ENCODE measurements at places on chromosomes 2 and 18.

- DNase-seq: peak; percentile 82
Observed at GRCh38 chr2:130824492-130825061, 12.1 kb upstream of the ARHGEF4 start.

- peak; percentile 89 for DNase-seq
Observed at GRCh38 chr18:10228326-10228725, 226.1 kb upstream of the APCDD1 start.

- no peak for DNase-seq
Observed at GRCh38 chr2:241736111-241736510, 1.7 kb downstream of the D2HGDH start.

- no peak for DNase-seq
Observed at GRCh38 chr2:110866045-110866444, 133.7 kb downstream of the ACOXL start.

DNA sequence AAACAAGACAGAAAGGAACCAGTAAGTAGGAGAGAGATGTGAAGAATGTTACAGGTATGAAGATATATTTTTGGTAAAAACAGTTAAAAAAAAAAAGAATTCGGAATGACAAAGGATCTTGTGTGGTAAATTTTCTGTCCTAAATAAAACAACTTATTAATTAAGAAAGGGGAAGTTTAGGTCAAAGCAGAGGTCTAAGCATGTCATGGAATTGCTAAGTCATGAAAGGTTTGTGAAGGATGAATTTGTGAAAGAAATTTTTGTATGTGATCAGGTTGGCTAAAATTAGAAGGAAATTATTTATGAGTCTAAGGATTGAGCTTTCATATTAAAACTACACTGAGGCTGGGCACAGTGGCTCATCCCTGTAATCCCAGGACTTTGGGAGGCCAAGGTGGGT is 11.1 kb upstream of the ALPG start:
- DNase-seq: no peak

- DNase-seq: no peak
Observed at GRCh38 chr2:126652323-126652891, 3.6 kb upstream of the GYPC start.

DNA sequence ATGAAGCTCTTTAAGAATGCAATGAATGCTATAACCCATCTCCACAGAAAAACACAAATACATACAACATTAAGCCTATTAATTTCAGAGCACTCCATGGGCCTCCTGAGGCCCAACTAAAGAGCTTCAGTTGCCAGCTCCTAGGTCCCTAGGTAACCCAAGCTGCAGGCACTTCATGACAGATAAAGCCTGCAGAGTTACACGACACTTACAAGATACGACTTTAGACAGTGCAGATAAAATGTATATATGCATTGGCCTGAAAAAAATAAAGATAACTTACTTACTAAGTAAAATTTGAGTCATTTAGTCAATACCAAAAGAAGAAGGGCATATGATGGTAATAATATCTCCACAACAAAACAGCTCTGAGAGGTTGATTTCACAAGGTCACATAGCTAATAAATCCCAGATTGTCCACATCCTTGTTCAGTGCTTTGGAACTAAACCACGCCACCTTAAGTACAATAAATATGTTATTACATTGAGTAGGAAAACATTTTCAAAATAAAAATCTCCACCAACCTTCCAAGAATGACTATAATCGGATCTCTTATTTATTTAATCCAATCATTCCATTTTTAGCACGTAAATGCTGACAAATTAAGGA is 3.4 kb downstream of the MAP4K3 start:
- peak; percentile 7 for DNase-seq

GRCh38 chr18:74229891-74230290 is 61.9 kb downstream of the CYB5A start:
- DNase-seq: no peak

DNA sequence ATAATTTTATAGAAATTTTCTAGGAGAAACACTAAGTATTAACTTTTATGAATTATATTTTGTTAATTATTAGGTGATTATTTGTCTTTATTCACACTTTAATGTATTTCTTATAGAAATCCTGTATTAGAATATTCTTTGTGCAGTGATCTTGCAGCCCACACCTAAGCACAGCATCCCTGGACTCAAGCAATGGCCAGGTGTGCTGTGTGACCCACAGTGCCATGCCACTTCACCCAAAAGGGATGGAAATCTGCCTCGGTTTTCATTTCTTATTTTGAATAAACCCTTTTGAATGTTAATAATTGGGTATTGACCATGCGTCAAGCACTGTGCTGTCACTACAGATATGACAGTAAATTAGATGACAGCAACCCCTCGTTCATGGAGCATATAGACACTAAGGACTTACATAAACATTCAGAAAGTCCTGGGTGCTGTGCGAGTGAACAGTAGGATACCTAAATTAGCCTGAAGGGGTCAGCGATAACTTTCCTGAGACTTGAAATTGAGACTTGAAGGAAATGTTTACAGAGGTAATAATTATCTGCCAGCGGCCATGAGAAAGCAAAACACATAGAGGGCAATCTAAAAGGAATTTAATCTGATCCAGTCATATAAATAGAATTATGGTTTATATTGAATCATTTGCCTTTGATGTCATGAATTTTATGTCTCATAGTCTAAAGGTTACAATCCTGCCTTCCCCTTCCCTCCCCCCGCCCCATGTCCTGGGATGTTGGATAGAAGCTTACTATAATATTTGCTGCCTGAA is 52.7 kb upstream of the CALCRL start:
- DNase-seq: peak; percentile 78

GRCh38 chr18:73670524-73670923 is 477.1 kb downstream of the FBXO15 start:
- no peak for DNase-seq

- DNase-seq: no peak
Observed at GRCh38 chr2:208077276-208077675, 47.0 kb downstream of the CRYGD start.

GRCh38 chr18:7117390-7118355 is at the start of gene LAMA1:
TSS of gene LAMA1 (minus strand) at chr18:7117797. CDS start at chr18:7117720, 77 bp downstream.
- DNase-seq: peak; percentile 37

GRCh38 chr2:196823750-196824522 is 14.8 kb upstream of the C2orf66 start:
- DNase-seq: no peak

DNA sequence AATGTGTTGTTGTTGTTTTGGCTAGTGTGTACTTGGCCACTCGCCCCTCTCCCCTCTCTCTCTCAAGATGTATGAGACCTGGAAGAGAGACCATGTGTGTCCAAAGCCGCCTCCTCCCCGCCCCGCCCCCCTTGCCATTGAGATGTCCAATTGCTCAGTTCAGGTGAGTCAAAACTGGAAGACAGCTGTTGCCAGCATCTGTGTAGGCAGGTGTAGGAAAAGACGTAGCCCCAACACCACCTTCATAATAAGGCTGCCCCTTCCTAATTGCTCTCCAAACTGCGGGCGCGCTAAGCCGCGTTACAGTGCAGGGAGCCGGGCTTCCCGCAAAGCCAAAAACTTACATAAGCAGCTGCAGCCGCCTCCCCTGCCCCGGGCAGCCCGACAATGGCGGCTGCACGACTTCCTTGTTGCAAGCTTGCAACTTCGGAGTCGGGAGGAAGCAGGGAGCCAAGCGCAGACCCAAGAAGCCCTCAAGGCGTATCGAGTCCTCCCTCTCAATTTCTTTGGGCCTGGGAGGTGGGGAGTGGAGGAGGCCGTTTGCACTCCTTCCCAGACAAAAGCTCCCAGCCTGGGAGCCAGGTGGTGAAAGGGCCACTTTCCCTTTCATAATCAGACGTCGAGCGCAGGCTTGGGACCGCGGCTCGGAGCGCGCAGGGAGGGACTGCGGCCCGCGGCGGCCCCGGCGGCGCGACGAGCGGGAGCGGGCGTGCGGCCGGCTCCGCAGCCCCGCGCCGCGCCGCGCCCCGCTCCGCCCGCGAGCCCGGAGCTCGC is 882 bp downstream of the ZBTB14 start:
- peak; percentile 93 for DNase-seq

DNA sequence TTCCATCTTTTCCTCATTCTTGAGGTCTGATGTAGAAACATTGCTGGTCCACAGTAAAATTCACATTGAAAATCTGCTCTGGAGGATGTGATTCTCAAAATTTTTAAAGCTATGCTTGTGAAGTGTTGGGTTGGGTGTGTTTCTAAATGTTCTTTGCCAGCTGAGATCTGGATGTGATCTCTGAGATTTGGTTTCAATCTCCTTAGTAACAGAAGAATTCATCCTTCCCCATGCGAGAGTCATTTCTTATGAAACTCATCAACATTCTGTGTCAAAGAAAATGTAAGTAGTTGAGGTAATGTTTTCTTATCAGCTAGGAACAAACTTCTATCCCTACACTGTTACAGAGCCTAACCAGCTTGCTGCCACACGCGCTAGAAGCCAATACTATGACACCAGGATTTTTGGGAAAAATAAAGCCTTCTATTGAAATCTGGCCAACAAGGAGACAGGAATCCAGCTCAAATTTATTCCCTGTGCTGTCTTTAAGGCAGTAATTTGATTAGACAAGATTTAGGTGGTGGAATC is 134.9 kb downstream of the PTH2R start:
- no peak for DNase-seq

GRCh38 chr2:7963787-7964186 is 718.1 kb upstream of the ID2 start:
- DNase-seq: no peak

DNA sequence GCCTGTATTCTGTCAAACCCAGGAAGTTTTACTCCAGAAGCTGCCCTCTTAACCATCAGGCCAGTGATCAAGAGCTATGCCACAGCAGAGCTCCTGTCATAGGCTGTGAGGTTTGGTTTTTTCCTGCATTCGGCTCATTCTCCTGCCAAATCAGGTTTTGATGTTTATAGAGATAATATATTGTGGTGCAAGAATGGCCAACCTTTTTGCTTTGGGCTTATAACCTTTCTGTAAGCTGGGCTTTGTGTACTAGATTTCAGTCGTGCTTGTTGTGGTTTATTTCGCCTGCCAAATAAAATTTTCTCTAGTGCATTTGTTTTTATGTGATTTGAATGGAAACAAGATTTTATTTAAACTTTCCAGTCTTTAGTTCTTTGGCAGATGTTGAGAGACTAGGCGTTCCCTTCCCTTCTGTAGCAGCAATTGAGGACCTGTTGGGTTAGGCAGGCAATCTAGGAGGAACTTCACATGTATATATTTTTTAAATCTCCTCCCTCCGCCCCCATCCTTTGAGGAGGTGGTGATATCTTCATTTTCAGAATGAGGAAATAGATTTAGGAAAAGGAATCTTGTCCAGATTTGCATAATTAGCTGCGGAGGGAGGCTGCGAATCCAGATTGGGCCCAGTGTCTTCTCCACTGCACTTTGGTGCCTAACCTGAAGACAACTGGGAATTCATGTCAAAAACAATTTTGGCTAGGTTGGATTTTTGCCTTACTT is 2.6 kb downstream of the KDM3A start:
- no peak for DNase-seq

- peak; percentile 23 for DNase-seq
Observed at GRCh38 chr2:242038166-242038927, 168.8 kb downstream of the RTP5 start.

GRCh38 chr2:41854227-41854626 is 193.6 kb upstream of the PKDCC start:
- DNase-seq: no peak

- peak; percentile 28 for DNase-seq
Observed at GRCh38 chr2:200306196-200306930, at the start of gene SPATS2L. TSS of gene SPATS2L (plus strand) at chr2:200306693. CDS start at chr2:200389245, 82,552 bp downstream.

- no peak for DNase-seq
Observed at GRCh38 chr2:214648520-214648919, 161.0 kb downstream of the BARD1 start.

GRCh38 chr2:235675678-235676535 is 182.1 kb downstream of the AGAP1 start:
- peak; percentile 76 for DNase-seq

DNA sequence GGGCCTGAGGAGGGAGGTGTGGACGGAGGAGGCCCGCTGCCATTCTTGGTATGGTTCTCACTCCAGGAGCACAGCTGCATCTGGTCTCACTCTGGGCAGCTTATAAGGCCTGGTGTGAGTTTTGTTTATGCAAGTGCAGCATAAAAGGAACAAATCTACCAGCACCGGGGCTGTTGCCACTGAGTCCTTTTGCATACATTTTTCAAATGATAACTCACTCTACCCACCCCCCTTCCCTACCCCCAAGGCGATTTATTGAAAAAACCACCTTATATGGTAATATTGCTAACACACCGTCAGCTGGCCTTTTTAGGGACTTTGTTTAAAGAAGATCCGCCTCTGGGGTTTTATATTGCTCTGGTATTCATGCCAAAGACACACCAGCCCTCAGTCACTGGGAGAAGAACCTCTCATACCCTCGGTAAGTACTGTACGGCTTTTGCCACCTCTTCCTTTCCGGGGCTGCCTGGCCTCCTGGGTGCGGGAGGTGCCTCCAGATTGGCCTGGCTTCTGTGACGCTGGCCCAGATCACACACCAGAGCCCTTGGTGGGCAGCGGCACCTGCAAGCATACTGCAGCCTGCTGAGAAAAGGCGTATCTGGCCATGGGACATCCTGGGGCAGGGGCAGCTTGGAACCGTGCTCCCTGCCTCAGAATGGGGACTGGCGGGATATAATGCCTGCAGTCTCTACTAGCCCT is at the start of gene ACTG2:
ACTG2 (plus strand) TSS at position 378 of the 699 bp plus-strand sequence. CDS start 8,304 bp downstream, outside the sequence.
- no peak for DNase-seq

DNA sequence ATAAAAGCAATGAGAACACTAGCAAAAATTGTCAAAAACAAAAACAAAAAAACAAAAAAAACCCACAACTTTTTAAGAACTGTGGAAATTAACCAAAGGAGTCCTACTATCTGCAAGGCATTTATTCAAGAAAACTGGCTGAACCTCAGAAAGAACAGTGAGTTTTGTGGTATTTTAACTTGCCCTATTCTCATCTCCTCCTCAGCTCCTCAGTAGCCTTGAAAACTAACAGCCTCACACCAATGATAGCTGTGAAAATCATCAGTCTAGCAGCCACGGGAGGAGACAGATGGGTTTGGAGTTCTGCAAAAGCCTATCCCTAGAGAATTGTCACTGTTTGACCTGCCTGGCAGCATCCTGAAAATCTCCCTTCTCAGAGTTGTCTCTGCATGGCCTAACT is 20.1 kb upstream of the DNER start:
- DNase-seq: no peak

DNA sequence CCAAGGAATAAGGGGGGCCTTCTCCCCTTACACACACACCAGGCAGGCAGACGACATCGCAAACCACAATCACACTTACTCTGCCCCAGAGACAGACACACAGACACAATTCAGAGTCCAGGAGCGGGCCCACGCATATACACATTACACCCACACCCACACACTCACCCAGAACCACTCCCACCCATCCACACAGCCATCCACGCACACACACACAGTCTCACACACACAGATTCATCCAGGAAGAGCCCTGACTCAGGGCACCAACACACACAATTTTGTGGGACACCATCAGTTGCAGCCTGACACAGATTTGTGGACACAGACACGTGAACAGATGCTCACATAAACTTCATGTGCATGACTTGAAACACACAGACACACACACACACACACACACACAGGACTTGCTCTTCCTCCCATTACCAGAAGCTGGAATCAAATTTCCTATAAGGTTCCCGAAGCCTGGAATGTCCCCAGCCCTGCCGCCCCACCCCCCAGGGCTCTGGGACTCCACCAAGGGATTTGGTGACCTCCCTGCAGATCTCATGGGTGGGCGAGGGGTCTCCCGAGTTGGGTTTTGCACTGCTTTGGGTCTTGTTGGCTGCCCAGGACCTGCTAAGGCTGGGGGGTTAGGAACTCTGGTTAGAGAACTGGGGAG is 23.5 kb downstream of the TNS1 start:
- no peak for DNase-seq

- peak; percentile 47 for DNase-seq
Observed at GRCh38 chr2:67054728-67055127, 342.4 kb upstream of the ETAA1 start.

GRCh38 chr2:61726456-61727209 is 127.2 kb downstream of the FAM161A start:
- no peak for DNase-seq

GRCh38 chr2:241885291-241885945 is 15.9 kb downstream of the RTP5 start:
- peak; percentile 22 for DNase-seq

Data from NCI-H69 (cell line).